Esophagus squamous epithelium (tissue), 5 donors: ENCODE measurements at places on chromosomes 13 and 19. TPM values are rescaled to one million over a fixed set of nuclear protein-coding genes. Genes with fewer than 3 reads are reported as not detected.

CEACAM20 gene
- not detected for total RNA-seq

ASF1B gene
- 8.3 TPM for total RNA-seq

ATP4B gene
- total RNA-seq = not detected

DNA sequence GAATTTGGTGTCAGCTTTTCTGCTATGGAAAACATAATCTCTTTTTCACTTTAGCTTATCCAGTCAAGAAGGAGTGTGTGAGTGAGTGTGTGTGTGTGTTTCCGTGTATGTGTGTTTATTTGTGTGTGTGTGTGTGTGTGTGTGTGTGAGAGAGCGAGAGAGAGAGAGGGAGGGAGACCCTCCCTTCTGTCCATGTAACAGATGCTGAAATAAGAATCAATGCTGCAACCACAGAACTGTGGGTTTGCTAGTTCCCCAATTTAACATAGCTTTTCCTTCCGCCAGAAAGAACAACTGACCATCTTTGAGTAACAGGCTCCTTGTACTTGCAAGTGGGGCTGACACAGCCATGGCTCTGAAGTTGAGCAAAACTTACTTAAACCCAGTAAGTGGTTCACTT lies 5.2 kb downstream of the LCP1 start:
- no peak for DNase-seq

DNA sequence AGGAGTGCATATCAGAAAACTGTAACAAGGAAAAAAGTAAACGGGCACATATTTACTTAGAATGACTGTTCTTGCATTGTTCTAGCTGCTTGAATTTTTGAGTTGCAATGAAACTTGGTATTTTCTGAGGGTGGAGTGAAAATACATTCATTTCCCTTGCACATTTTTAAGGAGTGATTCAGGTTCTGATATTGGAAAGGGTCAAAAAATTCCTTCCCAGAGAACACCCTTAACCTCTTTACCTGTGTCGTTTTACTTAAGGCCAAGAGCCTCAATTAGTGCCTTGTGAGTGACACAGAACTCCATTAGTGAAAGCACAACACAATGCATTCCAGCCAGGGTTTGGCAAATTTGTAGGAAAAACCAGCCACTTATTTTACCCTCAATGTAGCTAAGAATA lies 2.3 kb downstream of the ITGBL1 start:
- DNase-seq = no peak

DNA sequence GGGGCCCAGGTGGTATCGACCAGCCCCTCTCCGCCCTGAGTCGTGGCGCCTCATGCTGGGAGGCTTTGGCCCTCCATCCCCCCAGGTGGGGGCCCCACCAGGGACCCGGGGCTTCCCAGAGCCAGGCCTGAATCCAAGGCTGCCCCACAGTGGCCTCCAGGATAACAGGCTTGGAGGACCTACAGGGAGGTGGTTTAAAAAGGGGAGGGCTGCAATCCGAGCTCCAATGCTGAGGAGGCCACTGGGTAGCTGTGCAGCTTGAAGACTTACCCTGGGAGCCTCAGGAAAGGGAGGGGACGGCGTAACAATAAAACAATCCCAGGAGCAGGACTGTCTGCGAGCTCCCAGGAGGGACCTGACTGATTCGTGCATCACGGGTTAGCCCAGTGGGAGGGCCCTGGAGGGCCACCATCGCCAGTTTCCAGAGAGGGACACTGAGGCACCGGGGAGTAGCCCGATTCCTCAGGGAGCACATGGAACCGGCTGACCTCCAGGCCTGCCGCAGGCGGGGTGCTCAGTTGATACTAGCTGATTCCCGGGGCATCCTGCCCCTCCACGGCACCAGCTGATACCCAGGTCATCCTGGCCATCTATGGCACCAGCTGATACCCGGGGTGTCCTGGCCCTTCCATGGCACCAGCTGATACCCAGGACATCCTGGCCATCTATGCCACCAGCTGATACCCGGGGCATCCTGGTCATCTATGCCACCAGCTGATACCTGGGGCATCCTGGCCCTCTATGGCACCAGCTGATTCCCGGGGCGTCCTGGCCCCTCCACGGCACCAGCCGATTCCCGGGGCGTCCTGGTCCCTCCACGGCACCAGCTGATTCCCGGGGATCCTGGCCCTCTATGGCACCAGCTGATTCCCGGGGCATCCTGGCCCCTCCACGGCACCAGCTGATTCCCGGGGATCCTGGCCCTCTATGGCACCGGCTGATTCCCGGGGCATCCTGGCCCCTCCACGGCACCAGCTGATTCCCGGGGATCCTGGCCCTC lies 3.7 kb upstream of the C2CD4C start:
- no peak for DNase-seq
